ENCODE measurements at places on chromosomes 1 and 21.

DNA sequence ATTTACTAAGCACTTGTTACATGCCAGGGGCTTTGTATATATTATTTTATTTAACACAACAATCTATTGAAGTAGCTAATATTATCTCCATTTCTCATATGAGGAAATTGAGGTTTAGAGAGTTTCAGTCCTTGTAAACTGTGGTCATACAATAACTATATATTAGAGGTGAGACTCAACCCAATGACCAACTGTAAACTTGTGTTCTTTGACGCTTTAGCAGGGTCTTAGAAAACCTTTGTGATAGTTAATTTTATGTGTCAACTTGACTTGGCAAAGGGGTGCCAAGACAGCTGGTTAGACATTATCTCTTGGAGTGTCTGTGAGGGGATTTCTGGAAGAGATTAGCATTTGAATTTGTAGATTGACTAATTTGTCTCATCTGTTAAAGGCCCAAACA lies 252.4 kb upstream of the B3GALT2 start:
- no peak for DNase-seq

DNA sequence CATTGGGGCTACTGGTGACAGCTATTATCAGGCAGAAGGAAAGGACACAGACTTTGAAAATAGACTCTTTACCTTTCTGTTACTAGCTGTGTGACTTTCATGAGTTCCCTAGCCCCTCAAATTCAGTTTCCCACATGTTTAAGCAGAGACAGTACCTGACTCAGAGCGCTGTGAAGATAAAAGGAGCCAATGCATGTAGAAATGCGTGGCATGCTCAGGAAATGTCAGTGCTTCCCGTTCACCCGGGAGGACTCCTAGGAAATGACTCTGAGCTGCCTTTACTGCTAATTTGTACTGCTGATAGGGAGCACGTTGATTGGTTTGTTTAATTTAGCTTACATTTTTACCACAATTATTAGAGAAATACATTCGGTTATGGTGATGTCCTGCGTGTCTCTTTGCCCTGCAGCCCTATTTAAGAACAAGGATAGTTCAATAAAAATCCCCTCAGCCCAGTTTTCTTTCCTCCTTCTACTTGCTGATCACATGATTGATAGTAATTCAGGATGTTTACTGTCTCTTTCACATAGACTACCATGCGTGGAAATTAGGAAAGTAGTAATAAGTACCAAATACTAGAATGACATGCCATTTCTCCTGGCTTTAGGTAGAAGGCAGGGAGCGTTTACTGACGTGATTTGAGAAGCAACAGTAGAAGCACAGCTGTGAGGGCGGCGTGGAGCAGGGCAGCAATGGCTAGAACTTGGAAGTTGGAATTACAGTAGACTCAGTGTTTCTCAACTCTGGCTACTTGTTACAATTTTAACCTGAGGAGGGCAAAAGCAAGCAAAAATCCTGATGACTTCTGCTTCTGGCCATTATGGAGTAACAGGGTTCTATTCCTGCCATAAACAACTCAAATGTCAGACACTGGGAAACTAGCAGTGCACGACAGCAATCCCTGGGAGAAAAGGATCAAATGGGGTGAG lies 15.9 kb downstream of the PDIK1L start:
- DNase-seq, result peak; percentile 36

DNA sequence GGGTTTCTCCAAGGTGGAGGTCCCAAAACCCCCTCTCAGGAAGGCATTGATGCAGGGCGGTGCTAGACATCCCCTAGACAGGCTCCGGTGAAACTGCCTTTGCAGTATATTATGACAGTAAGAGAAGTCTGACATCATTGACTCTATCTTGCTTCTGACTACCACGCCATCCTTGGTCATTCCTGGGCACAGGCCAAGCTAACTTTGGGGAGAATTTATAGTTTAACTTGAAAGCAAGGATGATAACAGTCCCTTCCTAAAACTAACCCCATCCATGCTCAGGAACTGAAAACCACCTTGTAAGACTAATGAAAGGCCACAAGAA lies 30.3 kb downstream of the RSPH1 start:
- peak; percentile 46 for DNase-seq

DNA sequence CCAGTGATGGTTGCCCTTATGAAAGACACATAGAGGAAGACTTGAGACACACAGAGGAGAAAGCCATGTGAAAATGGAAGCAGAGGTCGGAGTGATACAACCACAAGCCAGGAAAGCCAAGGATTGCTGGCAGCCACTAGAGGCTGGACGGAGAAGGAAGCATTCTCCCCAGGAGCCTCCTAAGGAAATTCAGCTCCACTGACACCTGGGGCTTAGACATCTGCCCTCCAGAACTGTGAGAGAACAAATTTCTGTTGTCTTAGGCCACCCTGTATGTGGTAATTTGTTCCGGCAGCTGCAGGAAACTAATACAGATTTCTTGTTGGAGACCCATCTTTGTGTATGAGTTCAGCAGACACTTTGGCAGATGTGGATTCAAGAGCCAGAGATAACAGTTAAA lies 126.9 kb upstream of the ATP1A1 start:
- DNase-seq, result no peak

GRCh38 chr1:34792868-34793727 lies at the start of gene GJA4:
Gene GJA4 (plus strand): TSS chr1:34792999. CDS start chr1:34794214, 1,215 bp downstream.
- DNase-seq, result no peak

GRCh38 chr1:155003766-155004351 lies 1.3 kb downstream of the ZBTB7B start:
- no peak for DNase-seq

DNA sequence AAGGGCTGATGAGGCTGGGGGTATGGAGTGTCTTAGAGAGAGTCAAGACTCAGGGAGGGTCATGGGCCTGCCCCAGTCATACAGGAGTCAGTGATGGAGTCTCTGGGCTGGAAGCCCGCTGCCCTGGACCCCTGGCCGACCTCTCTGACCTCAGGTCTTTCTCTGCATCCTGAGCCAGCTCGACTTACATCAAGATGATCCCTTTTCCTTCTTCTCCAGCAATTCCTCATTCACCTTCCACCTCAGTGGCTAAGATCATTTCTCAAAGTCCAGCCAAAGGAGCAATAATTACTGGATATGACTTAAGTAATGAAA lies 308.6 kb downstream of the MATN1 start:
- DNase-seq, result no peak

GRCh38 chr1:2546515-2547209 lies 9.5 kb upstream of the TNFRSF14 start:
- DNase-seq, result peak; percentile 84

DNA sequence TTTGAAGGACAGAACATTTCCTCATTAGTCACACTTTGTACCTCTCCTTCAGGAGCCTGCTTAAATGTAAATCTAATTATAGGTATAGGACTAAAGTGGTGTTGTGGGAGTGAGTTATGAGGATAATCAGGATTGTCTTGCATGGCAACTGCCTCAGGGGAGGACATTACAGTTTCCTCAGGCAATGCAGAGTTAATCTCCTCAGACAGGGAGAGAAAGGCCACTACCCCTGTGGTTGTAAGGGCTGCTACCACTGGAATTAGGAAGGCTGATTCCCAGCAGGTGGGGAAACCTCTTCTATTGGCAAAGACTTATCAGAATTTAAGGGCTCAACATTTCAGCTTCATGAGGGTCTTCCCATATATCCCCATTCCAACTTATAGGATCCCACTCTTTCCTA lies 286.8 kb upstream of the PBX1 start:
- no peak for DNase-seq

DNA sequence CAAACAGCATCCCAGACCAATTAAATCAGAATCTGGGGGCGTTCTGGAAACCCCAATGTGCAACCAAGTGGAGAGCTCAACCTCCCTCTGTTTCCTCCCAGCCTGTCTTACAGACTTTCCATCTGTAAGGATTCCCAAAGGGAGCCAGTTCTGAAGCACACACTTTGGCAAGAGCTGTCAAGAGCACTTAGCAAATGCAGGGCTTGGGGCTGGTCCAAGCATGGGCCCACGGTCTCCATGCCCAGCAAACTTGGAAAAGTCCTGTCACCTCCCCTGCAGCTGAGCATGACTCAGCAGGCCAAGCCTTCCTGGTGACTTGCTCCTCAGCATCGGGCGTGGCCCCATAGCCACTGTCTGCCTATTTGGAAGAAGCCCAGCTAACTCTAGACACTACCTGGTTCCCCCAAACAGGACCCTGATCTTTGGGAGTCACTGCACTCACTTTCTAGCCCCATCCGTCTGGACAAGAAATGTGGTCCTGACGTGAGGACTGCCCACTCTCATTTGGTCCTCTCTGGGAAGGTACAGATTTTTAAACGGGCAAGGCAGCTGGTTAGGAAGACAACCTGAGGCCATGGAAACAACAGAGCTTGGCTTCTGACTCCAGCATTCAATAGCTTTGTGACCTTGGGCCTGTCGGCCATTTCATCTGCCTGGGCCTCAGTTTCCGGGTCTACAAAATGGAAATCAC lies 16.9 kb downstream of the SLC2A1 start:
- peak; percentile 85 for DNase-seq

DNA sequence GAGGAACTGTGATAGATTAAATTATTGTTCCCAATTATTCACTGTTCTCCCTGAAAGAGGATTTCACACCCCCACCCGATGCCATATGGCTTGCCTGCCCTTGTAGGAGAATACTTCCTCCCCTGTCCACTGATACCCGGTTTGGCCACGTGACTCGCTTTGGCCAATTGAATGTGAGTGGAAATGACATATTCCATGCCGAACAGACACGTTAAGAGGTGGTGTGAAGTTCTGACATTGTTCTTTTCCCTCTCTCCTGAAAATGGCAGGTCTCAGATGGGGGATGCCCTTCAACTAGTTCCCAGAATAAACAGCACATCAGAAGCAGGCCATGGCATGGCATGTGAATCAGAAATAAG lies 5.3 kb downstream of the STUM start:
- DNase-seq, result no peak

GRCh38 chr1:107454791-107455190 lies 314.0 kb downstream of the NTNG1 start:
- peak; percentile 28 for DNase-seq

GRCh38 chr1:23756676-23757075 lies 13.4 kb downstream of the ELOA start:
- DNase-seq, result no peak

DNA sequence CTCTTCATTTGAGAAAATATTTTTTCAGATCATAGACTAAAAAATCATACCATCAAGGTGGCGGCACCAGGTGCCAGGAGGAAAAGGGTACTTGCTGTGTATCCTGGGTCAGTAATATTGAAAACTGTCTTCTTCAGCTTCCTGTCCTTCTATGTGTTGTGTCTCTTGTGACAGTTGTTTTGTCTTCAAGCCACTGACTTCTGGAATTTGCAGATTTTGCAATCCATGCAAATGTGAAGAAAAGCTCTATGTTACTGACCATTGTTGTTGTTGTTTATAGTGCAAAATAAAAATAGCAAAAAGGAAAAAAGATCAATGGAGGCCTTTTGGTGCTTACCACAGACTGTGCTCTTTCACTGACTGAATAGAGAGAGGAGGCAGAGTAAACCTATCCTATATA lies 83.2 kb upstream of the RHOU start:
- no peak for DNase-seq
